ENCODE measurements at places on chromosomes 12 and 14. TPM values are rescaled to one million over a fixed set of nuclear protein-coding genes. Genes with fewer than 3 reads are reported as not detected.

GRCh38 chr14:83171761-83172160 is 1638.1 kb upstream of the SEL1L start:
- DNase-seq: no peak

- no peak for DNase-seq
Measured at GRCh38 chr12:76096079-76096646, 11.7 kb upstream of the NAP1L1 start.

DNA sequence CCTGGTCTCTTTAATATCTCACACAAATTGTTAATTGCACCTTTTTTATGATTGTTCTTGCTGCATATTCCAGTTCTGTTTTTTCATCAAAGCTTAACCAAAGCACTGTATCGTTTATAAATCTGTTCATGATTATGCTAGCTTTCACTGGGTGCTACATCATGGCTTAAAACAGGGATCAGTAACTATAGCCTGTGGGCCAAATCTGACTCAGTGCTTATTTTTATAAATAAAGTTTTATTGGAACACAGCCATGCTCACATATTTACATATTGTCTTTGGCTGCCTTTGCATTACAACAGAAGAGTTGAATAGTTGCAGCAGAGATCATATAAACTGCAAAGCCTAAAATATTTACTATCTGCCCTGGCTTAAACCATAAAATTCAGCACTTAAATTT is 183.4 kb upstream of the NRXN3 start:
- DNase-seq: no peak

DNA sequence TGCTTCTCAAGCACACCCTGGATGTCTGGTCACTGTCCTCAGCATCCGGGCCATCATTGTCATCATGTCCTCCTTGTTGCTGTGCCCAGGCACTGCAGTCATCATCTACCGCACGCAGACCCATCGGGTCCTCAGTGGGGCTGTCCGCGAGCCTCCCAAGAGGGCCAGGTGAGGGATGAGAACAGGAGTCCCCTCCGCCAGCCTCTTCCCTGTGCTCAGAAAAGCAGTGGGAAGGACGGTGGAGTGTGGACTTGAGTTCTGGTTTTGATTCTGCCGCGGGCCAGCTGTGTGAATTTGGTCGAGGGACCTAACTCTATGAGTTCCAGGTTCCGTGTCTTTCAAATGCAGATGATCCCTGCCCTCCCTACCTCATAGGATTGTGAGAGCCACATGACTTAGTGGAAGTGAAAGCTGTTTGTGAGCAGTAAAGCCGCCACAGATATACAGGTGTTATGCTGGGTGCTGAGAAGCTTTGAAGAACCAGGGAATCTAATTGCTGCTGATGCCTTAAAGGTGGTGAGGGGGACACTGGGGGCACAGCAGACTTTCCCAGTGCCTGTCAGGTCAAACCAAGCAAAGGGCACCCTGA is 122.9 kb upstream of the RAP1B start:
- no peak for DNase-seq

- no peak for DNase-seq
Measured at GRCh38 chr14:61120576-61120975, 139.5 kb downstream of the SLC38A6 start.

GRCh38 chr12:51200806-51201205 is 17.1 kb downstream of the POU6F1 start:
- DNase-seq: no peak

DNA sequence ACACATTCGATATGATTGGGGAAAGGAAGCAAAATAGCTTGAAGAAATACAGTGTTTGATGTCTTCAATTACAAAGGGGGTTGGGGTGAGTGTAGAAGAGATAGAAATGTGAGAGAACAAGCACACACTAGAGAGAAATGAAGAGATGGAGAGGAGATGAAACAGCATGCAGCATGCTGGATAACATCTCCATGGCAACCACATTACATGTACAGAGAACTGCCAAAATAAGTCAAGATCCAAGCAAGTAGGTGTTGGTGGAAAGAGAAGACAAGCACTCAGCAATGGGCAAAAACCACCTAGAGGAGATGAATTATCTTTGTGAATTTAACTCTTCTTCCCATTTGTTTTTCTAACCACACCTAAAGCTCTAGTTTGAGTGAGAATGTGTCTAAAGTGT is 289.8 kb downstream of the GRIN2B start:
- DNase-seq: no peak

DNA sequence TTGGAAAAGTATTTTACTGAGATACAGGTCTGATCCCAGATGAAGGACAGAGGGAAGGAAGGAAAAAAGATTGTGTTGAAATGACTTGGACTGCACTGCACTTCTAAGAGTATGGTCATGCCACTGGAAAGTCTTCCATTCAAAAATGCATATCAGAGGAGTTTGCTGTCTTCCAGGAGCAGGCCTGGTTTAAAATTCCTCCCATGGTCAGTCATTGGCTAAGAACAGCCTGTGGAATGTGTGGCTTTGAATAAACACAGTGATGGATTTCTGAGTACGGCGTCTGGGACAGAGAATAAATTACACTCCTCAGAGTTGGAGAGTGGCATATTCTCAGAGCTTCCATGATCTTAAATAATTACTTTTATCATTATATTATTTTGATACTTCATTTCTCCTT is 245.8 kb upstream of the PDZRN4 start:
- DNase-seq: peak; percentile 40

DNA sequence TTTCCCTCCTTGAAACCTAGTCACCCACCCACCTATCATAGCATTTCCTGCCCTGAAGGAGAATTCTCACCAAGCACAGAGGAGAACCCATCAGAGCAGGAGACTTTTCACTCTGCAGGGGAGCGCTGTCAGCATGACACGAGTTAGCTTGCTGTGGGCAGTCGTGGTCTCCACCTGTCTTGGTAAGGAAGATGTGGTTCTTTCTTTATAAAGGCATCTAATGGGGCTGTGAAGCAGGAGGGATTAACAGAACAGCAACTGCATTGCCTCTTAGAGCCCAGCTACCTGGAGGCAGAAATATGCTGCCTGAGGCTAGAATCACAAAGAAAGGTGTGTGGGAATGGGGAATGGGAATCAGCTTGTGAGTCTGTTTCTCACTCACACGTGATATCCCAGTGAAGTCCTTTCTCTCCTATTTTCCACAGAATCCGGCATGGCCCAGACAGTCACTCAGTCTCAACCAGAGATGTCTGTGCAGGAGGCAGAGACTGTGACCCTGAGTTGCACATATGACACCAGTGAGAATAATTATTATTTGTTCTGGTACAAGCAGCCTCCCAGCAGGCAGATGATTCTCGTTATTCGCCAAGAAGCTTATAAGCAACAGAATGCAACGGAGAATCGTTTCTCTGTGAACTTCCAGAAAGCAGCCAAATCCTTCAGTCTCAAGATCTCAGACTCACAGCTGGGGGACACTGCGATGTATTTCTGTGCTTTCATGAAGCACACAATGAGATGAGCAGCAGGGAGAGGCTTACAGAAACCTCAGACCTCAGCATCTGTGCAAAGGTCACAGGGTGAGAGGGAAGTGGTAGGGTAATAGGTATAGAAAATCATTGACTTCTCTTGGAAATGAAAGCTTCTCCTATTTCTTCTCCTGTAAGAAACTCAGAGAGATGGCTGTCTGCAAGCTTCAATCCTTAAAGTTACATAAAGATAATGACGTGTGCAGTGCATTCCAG is 316.9 kb downstream of the DAD1 start:
- DNase-seq: no peak

GRCh38 chr12:4214877-4215228 is 58.7 kb upstream of the CCND2 start:
- DNase-seq: no peak

- peak; percentile 77 for DNase-seq
Measured at GRCh38 chr14:75711105-75711795, 50.2 kb downstream of the TTLL5 start.

DNA sequence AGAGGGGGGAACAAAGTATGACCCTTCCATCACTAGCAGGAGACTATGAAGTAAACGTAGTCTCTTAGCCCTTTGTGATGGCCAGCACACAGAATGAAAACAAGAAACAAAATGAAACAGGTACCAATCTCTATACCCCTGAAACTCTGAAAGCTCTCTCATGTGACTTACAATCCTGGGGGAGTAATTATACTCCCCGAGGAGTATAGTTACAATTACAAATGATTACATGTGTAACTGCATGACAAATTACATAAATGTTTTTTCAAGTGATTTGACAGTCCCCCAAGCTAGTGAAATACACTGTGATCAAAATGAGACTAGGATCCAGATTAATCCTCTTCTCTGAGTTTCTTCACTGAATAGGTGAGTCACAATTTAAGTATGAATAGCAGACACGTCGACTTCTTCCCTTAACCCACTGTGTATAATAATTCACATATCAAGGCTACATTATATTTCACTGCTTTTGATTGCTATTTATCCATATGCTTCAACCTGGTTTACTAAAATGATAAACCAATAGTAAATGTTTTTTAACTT is 74.0 kb downstream of the SPTSSA start:
- DNase-seq: no peak

DNA sequence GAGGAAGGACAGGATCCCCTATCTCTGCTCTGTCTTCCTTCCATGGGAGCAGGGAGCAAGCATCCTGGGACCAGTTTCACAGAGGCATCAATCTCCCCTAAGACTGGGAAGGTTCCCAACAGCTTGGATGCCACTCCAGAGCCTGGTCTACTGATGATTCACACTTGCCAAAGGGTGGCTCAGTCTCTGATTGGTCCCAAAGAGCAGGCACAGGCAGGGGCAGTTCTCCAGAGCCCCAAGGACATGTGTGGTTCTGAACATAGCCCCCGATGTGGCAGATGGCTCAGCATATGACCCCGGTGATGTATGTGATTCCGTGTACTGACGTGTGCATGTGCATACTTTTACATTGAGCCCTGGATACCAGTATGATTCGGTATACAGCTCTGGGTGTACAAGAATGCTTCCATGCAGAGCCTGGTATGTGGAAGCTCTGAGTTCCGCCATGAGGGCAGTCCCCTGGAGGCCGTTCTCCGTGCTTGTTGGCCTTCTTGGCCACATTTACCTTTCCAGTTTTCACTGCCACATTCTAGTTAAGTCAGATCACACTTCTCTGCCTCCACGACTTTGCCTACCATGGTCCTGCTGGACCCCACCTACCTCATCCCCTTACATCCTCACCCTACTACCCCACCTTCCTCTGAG is 21.2 kb downstream of the ITGA7 start:
- peak; percentile 63 for DNase-seq

DNA sequence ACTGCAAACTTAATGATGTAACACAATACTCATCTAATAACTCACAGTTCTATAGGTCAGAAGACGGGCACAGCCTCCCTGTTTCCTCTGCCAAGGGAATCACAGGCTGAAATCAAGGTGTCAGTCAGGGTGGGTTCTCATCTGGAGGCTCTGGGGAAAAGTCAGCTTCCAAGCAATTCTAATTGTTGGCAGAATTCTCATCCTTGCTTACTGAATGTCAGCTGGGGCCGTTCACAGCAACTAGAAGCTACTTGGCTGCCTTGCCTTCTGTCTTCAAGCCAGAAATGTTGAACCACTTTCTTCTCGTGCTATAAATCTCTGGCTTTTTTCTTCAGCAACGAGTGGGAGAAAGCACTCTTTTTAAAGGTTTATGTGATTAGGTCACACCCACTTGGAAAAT is 80.1 kb upstream of the PDZRN4 start:
- no peak for DNase-seq

DNA sequence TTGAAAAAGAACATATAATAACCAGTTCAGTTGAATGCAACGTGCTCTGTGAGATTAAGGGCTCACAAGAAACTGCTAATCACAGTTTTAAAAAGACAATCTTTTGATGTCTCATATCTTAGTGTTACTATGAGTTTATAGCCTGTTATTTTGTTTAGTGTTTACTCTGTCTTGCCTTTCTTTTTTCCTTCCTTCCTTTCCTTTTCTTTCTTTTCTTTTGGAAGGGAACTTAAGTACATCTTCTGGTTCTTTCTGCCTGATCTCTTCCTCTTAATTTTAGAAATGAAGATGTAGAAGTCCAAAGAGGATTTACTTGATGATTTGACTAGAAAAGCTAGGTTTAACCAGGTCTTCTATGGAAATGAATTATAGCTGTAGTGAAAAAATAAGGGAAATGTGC is 38.2 kb downstream of the WNK1 start:
- DNase-seq: no peak

GRCh38 chr12:124617615-124618014 is 50.2 kb upstream of the NCOR2 start:
- no peak for DNase-seq

DNA sequence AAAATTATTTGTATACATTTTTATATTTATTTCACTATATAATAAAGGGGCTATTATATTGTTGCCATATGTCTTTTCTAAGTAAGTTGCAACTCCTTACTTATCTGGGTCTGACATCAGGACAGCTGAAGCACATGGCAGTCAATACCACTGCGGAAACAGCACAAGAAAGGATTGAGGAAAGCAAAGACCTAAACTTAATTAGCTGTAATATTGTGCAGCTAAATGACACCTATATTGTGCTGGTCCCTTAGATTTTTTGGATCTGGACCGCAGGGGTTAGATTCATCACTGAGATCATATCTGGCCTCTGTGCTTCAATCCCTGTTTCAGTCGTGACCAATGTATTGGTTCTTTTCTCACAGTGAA is 359.6 kb upstream of the DIO2 start:
- DNase-seq: no peak

GRCh38 chr12:116765271-116765670 is 27.2 kb downstream of the RNFT2 start:
- DNase-seq: no peak

GRCh38 chr14:63383776-63384367 is 65.1 kb upstream of the GPHB5 start:
- no peak for DNase-seq

DNA sequence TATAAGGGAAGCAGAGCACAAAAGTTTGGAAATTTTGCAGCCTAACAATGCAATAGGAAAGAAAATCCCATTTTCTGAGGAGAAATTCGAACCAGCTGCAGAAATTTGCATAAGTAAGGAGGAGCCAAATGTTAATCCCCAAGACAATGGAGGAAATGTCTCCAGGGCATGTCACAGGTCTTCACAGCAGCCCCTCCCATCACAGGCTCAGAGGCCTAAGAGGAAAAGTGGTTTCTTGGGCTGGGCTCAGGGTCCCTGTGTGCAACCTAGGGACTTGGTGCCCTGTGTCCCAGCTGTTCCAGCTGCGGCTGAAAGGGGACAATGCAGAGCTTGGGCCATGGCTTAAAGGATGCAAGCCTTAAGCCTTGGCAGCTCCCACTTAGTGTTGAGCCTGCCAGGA is 190.0 kb downstream of the MDGA2 start:
- DNase-seq: no peak

- DNase-seq: no peak
Measured at GRCh38 chr12:127280393-127281275, 986.3 kb upstream of the TMEM132C start.

DNA sequence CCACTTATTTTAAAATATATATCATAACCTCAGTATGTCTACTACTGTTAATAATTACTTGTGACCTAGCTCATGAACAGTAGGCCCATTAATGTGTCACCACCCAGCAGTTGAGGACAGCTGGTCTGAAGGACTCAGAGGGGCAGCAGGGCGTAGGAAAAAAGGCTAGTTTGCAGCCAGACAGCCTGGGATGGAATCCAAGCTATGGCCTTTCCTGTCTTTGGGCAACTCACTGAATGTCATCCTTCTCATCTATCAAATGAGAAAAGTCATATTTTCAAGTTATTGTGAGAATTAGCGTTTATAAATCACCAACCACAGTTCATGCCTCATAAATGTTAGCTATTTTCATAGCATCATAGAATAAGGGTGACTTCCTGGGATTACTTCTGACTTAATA is 12.3 kb downstream of the DENND5B start:
- peak; percentile 84 for DNase-seq

Gene NEDD1
- total RNA-seq: 23.8 TPM

Gene SPTLC2
- 11.6 TPM for total RNA-seq

Gene SRRM4
- total RNA-seq: not detected

Gene GPR68
- total RNA-seq: 1.4 TPM

Gene TMTC2
- total RNA-seq: 0.62 TPM

Gene CALCOCO1
- 147 TPM for total RNA-seq

Gene DCAF5
- 41.6 TPM for total RNA-seq

Gene CCDC196
- not detected for total RNA-seq

Gene SLC41A2
- total RNA-seq: 9.7 TPM

Data from myocyte (in vitro differentiated cells).